ENCODE measurements at places on chromosomes 2 and 18.

GRCh38 chr2:133509777-133510176, 58.5 kb downstream of the NCKAP5 start:
- DNase-seq, result no peak

DNA sequence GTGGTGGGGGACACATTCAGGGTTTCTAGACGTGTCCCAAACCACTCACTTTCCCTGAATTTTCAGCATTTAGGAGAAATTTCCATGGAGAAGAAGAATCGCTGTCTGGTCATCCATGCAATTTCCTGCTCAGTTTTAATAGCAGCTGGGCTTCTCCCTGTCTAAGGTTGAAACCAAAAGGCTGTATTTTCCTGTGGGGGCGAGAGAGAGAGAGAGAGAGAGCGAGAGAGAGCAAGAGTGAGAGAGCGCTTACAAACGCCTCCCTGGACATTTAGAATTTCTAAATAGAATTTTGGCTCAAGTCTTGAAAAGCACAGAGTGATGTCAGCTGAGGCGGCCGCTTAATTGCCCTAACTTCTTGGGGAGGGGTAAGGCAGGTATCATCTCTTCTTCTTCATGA, 110.8 kb downstream of the SETBP1 start:
- no peak for DNase-seq

DNA sequence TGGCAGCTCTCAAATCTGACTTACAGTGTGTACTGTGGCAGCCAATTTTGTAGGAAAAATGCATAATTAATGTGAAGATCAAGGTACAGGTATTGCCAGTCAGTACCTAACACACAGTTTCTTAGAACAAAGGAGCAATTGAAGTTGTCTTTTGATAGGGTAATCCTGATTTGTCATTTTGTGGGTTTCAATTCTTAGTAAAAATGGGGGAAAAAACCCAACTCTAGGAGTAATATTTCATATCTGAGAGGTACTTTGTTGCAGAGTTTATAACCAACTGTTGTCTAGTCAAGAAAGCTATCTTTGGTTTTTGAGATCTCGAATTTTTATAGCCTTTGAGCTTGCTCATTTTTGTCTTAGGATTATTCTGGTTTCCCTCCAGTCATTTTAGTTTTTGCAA, 16.1 kb downstream of the SPATS2L start:
- no peak for DNase-seq

DNA sequence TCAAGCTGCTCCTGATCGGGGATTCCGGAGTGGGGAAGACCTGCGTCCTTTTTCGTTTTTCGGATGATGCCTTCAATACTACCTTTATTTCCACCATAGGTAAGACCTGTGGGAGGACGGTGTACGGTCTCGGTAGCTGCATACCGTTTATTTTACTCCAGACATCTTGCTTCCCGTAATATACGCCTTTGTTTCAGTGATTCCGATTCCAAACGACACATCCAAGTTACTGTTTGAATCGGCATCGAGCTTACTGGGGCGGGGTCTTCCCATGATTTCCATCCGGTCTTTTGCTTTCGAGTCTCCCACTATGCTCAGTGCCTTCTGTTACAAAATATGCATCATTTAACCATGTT, 731 bp downstream of the RAB10 start:
- no peak for DNase-seq

DNA sequence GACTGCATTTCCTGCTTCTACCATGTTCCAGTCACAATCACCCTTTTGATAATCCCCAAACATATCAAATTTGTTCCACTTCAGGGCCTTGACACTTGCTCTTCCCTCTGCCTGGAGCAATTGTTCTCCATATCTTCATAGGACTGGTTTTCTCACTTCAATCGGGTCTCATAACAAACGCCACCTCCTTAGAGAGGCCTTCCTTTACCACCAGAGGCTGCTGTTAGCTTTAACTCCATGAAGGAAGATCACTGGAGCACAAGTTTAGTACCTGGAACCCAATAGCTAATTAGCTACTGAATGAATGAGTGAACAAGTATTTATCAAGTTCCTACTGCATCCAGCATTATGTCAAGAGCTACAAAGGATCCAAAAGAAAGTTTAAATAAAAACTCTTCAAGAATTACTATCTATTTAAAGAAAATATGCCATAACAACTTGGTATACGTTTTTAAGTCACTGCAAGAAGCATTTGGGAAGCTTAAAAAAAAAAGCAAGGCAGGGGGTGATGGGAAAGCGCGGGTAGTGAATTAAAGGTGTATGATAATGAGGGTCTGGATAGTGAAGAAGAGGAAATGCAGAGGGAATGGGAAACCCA, 58.8 kb downstream of the BAZ2B start:
- no peak for DNase-seq

- no peak for DNase-seq
Measured at GRCh38 chr2:3902131-3902530, 198.8 kb downstream of the DCDC2C start.

GRCh38 chr2:163878718-163879117, 142.9 kb upstream of the FIGN start:
- DNase-seq, result no peak

DNA sequence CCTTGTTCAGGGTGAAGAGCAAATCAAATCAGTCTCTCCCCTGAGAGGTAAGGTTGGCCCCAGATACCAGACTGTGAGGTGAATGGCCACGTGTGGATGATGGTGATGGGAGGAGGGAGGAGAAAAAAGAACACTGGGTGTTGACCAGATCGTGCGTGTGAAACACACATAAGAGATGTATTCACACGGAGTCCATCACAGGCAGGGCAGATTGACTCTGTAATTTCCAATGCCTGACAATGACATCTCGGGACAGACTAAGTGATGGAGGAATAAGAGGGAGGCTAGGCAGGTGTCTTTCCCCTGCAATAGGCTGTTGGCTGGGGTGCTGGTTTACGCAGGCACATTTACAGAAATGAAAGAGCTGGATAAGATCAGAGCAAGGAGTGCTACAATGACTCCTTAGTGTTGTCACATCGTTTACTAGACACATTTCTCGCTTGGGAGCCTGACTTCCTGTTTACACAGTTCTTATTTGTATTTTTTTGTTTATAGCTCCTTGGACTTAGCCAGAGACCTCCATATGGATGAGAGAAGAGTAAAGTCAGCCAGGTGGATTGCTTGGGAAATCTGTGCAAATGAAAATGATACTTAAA, 43.1 kb downstream of the CPO start:
- no peak for DNase-seq

GRCh38 chr2:121245913-121246312, 39.1 kb downstream of the TFCP2L1 start:
- no peak for DNase-seq

GRCh38 chr2:41886757-41887156, 161.1 kb upstream of the PKDCC start:
- DNase-seq, result no peak
